Progenitor cell of endocrine pancreas (in vitro differentiated cells): ENCODE measurements at places on chromosomes 2 and 18. TPM values are rescaled to one million over a fixed set of nuclear protein-coding genes. Genes with fewer than 3 reads are reported as not detected.

GRCh38 chr18:1392865-1393734, 488.4 kb downstream of the ADCYAP1 start:
- no peak for DNase-seq

GRCh38 chr18:41025666-41026065, 929.4 kb upstream of the PIK3C3 start:
- DNase-seq = no peak

GRCh38 chr2:55155764-55156281, 76.3 kb downstream of the CLHC1 start:
- no peak for DNase-seq

DNA sequence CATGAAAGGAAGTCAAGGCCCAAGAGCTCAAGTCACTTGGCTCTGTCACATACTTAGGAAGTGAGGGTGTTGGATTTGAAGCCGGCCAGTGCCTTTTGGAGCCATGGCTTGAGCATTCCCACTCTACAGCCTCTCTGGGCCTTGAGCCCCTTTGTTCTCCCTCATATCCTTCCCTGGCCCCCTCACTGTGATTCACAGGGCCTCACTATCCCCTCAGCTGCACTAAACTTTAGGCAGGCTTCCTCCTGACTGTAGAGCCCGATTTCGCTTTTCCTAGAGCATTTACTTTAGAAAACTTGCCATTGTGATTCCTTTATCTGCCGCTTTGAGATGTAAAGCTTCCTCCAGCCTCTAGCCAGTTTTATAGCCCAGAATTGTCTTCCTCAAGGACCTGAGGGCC, 107.6 kb downstream of the FBXO15 start:
- DNase-seq = no peak

DNA sequence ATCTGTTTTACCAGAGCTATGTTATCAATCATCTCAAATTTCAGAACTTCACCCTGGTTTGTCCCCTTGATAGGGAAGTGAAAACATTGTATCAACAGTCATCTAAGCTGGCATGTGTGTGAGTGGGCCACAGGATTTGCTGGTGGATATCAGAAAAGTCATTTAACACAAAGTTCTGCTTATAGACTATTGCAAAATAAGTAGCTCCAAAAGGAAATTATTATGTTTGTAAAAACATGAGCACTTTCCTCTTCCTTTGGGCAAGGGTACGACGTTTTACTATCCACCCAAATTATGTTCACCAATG, 20.7 kb upstream of the COPS8 start:
- no peak for DNase-seq

TMEM17 gene
- 4.8 and 5.9 TPM in 2 replicates for total RNA-seq

MYO7B gene
- 0.64 TPM in 1 of 2 replicates, not detected in the other for total RNA-seq

GRCh38 chr2:134360745-134361487, 107.0 kb downstream of the MGAT5 start:
- DNase-seq = no peak

IL36RN gene
- 0.13 TPM in 1 of 2 replicates, not detected in the other for total RNA-seq

DNA sequence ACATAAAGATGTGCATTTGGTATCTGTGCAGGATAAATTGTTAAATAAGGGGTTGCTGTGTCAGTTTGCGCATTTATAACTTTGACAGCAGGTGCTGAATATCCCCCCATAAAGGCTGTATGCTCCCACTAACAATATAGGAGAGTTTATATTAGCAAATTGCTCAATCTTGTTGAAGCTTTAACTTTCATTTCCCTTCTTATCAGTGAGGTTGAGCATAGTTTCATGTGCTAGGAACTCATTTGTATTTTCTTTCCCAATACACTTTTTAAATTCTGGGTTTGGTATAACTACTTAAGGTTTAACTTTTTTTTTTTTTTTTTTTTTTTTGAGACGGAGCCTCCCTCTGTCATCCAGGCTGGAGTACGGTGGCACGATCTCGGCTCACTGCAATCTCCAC, 89.0 kb downstream of the FAM117B start:
- no peak for DNase-seq

PFN4 gene
- total RNA-seq = 0.55 and 1.1 TPM in 2 replicates

SCN7A gene
- 3.3 and 4.5 TPM in 2 replicates for total RNA-seq

DNA sequence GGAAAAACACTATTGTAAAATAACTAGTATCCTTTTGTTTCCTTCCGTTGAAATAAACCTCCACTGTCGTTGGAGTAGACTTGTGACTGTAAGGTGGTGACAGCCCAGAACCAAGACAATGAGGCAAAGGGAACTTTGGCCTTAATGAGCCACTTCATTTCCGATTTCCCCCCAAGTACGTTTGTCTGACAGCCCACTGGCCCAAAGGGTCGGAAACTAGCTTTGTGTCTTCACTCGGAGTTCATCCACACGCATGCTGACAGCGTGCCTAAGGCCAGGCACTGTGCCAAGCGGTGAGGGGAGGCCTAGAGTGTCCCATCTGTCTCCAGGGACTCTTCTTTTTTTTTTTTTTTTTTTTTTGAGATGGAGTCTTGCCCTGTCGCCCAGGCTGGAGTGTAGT, 21.0 kb downstream of the HJURP start:
- no peak for DNase-seq

GRCh38 chr2:86433137-86433536, 8.0 kb upstream of the KDM3A start:
- DNase-seq = no peak

- DNase-seq = no peak
Measured at GRCh38 chr18:41948544-41949110, 6.4 kb upstream of the PIK3C3 start.

MIB1 gene
- 79.5 and 81.3 TPM in 2 replicates for total RNA-seq

DNA sequence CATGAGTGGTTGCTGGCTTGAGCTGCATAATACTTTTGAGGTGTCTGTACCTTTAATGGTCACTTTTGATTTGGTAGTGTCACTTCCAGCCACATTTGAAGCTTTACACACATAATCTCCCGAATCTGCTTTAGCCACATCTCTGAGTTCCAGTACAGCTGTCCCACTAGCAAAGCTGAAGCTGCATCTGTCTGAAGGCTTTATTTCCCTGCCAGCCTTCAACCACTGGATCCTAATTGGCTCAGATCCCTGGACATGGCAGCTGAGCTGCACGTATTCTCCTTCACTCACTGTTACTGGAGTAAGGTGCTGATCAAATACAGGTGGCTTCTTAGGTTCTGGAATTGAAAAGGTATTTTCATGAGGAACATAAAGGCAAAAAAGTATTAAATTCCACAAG, 99.7 kb downstream of the TTN start:
- no peak for DNase-seq

DNA sequence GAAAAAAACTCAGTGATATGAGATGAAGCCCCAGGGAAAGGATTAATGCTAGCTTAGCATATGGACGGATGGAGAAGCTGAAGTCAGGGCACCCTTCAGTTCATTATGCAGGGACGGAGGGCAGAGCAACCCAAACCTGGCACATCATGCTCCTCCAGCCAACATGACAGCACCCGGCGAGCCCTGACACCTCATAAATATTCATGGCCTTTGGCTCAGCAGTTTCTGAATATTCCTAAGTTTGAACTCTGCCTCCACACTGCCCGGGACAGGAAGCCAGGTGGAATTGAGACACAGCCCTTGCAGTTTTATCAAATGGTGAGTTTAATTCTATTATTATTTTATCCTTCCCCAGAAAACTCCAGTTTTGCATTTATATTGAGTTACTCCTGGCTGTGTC, 87.3 kb upstream of the SH3BP4 start:
- no peak for DNase-seq

DNA sequence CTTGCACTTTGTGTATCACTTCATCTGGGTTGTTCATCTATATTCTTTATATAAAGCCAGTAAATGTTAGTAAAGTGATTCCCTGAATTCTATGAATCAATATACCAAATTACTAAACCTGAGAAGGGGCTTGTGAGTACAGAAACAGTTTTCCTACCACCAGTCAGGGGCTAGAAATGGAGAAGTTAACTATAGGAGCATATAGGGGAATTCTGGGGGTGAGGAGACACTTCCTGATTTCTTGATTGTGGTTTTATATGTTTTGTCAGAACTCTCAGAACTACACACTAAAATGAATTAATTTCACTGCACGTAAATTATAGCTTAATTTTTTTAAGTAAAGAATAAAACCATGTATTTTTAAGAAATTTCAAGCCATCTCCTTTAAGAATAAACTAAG, 93.7 kb downstream of the SESTD1 start:
- DNase-seq = no peak

GRCh38 chr18:79816981-79817606, 19.4 kb downstream of the KCNG2 start:
- DNase-seq = no peak

DNA sequence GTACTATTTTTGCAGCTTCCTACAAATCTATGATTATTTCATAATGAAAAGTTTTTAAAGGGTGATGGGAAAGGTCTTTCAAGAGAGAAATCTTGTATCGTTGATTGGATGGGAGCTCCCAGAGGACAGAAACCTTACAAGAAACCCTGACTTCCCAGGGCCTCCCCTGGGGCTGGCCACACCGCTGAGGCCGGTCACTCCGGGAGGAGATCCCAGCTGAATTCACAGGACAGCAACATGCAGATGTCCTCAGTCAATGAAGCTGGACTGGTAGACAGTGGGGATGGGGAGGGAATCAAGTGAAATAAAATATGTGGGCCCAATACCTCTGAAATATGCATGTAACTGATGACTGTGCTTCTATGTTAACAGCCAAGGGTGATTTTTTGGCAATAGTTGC, 135.6 kb downstream of the TFCP2L1 start:
- no peak for DNase-seq

- no peak for DNase-seq
Measured at GRCh38 chr2:159755788-159756187, 42.2 kb downstream of the CD302 start.

GRCh38 chr2:241935314-241935713, 65.8 kb downstream of the RTP5 start:
- DNase-seq = no peak

CHRNG gene
- total RNA-seq = 0.42 TPM in 1 of 2 replicates, not detected in the other

ACVR1 gene
- 23.7 and 24.3 TPM in 2 replicates for total RNA-seq

PJVK gene
- total RNA-seq = 7.7 and 9.2 TPM in 2 replicates

DNA sequence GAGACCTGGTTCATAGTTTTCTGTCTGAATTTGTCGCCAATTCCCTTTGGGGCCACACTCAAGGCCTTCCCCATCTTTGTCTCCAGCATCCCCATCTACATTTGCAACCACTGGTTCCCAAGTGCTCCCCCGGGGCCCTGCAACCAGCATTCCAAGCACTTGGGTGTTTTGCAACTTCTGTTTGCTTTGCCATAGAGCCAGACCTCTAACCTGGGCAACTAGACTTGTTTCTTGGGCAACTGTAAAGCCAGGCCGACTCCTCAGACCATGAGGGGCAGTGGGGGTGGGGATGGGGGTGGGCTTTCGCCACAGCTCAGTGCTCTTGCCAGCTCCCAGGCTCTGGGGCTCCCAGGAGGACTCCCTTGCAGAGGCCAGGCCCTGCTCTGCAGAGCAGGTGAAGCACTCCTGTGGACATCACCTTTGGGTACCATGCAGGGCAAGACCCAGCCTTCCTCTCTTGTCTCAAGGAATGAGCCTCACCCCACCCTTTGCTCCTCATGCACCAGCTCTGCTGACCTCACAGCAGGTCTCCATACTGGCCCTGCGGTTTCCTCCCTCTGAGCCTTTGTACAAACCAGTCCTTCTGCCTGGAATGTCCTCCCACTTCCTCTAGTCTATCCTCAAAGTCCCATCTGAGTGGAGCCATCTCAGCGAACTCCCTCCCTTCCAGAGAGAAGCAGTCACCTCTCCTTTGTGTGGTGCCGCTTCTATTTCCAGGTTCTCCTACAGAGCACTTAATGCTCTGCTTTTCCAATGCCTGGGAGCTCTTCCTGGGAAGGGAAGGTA, 126.7 kb upstream of the MYCN start:
- no peak for DNase-seq

DNA sequence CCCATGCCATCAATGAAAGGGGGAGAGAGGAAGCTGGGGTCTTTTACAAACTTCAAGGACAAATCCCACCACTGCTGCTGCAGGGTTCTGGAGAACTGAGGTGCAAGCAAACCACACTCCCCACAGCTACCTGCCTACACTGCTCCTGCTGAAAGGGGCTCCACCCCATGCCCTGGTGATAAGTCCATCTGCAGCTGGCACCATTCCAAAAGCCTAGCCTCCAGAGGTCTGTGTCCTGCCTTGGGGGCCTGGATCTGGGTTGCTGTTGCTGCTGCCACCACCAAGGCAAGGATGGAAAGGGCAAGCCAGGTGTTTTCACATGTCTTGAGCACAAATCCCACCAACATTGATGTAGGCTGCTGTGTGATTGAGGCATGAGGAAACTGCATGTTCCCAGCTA, 97.4 kb upstream of the UBE2E3 start:
- no peak for DNase-seq

- no peak for DNase-seq
Measured at GRCh38 chr2:109560265-109560664, 53.5 kb downstream of the SEPTIN10 start.

SLC4A5 gene
- 4.1 and 5.9 TPM in 2 replicates for total RNA-seq

B3GNT7 gene
- total RNA-seq = 6.5 and 7.6 TPM in 2 replicates

DNA sequence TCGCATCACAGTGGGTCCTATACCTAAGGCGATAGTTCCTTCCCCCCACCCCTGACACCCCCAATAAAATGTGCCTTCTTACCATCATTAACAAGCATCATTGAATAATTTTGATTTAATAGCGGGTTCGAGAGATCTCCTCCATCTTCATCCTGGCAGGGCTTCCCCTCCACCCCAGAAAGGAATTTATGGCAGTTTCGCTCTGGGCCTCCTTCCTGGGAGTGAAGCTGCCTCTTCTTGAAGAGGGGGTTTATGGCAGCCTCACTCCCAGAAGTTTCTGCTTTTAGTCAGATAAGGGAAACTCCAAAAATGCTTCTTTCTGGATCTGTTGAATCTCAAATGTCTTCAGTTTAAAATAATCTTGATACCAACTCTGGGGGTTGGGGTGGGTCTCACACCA, 45.7 kb downstream of the RRM2 start:
- DNase-seq = no peak

DNA sequence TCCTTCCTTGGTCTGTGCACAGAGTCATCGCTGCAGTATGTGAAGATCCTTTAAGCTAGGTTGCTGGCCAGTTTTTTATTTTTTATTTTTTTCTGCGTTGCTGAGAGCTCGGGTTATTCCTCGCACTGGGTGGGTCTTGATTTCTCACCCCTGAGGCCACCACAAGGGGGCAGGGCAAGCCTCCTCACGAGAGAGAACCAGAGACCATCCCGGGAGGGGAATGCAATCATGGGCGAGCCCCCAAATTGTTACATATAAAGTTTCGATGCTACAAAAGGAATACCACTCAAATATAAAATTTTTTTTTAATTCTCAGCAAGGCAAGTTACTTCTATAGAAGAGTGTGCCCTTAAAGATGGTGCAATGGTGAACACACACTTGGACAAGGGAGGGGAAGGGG, 24.9 kb downstream of the HTR2B start:
- DNase-seq = no peak

TMEM37 gene
- 17.4 and 18.9 TPM in 2 replicates for total RNA-seq

ITGB1BP1 gene
- 40.7 and 41.8 TPM in 2 replicates for total RNA-seq
